Cortex of kidney (tissue), 1 donor: ENCODE measurements at places on chromosomes 12 and 14.

GRCh38 chr12:41661141-41661765, 473.1 kb downstream of the PDZRN4 start:
- DNase-seq, result no peak

- DNase-seq, result no peak
Measured at GRCh38 chr12:121196902-121197301, 13.0 kb upstream of the P2RX4 start.

DNA sequence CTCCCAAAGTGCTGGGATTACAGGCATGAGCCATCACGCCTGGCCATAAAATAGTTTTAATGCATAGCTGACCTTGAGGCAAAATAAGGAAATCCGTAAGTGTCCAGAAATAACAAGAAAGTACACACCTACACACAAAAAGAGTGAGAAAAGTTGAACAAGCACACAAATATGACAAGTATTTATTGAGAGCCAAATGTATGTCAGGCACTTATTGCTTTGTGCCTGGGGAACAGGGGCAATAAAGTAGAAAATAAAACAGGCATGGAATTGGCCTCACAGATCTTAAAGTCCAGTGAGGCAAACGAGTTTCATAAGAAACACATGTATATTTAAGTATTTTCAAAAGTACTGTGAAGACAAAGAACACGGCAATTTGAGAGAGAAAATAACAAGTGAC, 103.7 kb downstream of the ERGIC2 start:
- no peak for DNase-seq

- no peak for DNase-seq
Measured at GRCh38 chr12:106234449-106234848, 13.4 kb downstream of the CKAP4 start.

- DNase-seq, result no peak
Measured at GRCh38 chr12:113932381-113933196, 33.5 kb downstream of the RBM19 start.

- DNase-seq, result no peak
Measured at GRCh38 chr12:20250761-20251160, 117.6 kb upstream of the PDE3A start.

DNA sequence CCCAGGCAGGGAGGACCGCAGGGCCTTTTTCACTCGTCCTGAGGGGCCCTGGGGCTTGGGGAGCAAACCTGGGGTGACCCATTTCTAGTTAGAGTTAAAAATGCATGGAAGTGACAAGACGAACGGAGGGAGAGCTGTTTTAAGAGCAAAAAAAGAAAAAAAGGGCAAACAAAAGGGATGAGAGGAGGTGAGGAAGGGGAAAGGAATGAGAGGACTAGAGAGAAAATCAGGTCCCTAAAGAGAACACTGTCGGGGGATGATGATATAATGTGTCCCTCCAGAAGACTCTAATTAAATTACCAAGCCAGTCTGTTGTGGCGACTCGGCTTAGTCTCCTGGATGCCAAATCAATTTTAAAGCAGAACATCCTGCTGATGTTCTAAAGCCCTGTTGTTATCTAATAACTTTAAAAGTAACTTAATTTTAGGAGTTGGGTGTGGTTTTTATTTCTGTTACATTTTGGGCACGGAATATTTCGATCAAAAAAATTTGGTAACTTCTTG, 1.1 kb downstream of the ANO6 start:
- DNase-seq, result no peak

DNA sequence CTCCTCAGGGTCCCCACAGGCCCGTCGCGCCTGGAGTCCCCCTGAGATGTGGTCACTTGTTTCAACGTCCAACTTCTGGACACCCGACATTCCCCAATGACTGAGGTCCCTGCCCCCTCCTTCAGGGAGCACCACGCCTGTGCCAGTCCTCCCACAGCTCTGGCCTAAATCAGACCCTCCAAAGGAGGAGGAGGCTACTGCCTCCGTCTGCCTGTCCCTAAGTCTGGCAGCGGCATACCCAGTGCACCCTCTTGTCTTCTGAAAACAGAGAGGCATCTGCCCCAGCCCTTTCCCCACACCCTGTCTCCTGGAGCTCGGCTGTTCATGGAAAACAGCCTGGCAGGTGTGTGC, 46.2 kb downstream of the TESC start:
- DNase-seq, result no peak

GRCh38 chr12:113154351-113154973, 4.9 kb downstream of the CFAP73 start:
- no peak for DNase-seq

GRCh38 chr12:98053202-98053601, 462.2 kb upstream of the TMPO start:
- DNase-seq, result no peak
